ENCODE measurements at places on chromosomes 3 and 15.

DNA sequence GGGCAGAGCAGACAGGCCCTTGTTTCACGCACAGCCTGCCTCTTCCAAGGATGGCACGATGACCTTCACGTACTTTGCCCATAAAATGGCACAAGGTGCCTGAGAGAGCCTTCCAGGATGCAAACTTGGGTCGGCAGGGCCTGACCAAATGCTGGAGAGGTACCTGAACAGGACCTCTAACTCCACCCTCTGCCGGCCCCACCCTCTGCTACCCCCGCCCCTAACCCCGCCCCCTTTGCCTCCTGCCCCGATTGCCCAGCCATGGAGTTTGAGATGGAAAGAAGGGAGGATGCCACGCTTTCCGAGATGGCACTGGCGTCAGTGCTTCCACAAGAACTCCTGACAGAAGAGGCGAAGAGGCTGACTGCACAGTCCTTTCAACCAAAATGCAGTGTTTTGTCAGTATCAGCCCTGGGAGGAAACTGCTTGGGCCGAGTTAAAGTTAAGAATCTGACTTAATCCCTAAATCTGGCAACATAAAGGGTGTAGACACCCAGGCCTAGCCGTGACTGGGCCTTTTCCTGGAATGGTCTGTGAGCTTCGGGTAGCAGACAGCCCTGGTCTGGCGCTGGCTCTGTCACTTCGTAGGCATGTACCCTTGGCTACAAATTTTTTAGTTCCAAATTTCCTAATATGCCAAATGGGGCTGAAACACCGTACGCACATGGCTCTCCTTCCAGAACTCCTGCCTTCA is 230.3 kb upstream of the RGMA start:
- DNase-seq: no peak

- peak; percentile 39 for DNase-seq
Observed at GRCh38 chr15:72047020-72047419, 70.9 kb downstream of the MYO9A start.

DNA sequence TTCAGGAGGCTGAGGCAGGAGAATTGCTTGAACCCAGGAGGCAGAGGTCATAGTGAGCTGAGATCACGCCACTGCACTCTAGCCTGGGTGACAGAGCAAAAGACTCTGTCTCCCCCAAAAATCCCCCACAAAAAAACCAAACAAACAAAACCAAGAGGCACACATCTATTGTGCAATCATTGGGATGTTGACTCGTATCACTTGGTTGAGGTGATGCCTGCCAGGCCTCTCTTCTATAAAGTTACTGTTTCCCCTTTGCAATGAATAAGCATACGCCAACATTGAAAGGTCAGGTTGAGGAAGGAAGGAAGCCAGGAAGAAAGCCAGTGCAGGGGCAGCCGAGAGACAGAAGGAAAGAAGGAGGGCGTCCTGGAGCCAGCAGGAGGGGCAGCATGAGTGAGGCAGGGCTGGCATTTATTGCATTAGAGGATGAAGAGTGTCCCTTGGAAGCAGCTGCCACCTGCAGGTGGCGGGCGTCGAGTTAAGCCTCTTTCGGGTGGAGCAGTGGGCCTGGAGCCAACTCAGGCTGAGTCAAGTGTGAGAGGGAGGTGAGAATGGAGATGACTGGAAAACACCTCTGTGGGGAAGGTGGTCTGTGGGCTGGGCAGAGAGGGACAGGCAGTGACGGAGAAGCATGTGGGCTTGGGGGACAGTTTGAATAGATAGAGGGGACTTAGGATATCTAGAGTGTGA is 8.3 kb upstream of the CSPG4 start:
- DNase-seq: no peak

- DNase-seq: no peak
Observed at GRCh38 chr3:77475507-77475906, 435.6 kb downstream of the ROBO2 start.

DNA sequence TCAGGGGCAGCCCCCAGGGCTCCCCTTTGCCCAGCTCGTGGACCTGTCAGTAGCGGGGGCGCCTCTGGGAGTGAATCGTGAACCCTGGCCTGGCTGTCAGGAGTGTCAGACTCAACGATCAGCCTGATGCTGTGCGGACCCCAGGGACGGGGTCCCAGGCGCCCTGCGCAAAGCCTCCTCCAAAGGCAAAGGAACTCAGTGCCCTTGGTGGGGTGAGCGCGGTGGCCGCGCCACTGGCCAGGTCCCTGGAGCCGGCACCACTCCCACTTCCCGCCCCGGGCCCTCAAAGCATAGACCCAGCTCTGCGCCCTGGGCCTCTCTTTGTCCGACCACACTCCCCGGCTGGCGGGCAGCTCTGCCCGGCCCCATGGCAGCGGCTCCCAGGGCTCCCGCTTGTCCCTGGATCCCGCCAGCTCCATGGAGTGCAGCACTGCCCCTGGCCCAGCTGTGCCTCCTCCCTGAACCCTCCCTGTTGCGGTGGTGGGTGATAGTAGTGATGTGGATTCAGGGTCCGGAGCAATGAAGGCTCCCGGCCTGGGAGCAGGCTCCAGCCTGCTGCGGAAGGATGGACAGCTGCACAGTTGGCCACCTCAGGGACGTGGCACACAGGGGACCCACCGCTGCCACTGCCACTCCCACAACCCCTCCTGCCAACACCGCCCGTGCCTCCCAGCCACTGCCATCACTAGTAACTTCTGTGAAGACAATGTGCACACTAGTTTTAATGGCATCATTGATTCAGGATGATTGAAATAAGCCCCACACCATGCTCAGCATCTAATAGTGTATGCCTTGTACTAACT is 263.8 kb downstream of the ZBBX start:
- DNase-seq: no peak

All from iris pigment epithelial cell (primary cell).